ENCODE measurements at places on chromosomes 3 and 15. TPM values are rescaled to one million over a fixed set of nuclear protein-coding genes. Genes with fewer than 3 reads are reported as not detected.

The SMCO1 gene
- not detected for total RNA-seq

The SCAMP5 gene
- 5.7 TPM for total RNA-seq

The RAB43 gene
- total RNA-seq = 48.1 TPM

The BLM gene
- total RNA-seq = 1.6 TPM

The PPP1R14D gene
- total RNA-seq = not detected

The MEX3B gene
- 5.4 TPM for total RNA-seq

The C3orf33 gene
- total RNA-seq = 2.4 TPM

The CFAP92 gene
- 0.45 TPM for total RNA-seq

DNA sequence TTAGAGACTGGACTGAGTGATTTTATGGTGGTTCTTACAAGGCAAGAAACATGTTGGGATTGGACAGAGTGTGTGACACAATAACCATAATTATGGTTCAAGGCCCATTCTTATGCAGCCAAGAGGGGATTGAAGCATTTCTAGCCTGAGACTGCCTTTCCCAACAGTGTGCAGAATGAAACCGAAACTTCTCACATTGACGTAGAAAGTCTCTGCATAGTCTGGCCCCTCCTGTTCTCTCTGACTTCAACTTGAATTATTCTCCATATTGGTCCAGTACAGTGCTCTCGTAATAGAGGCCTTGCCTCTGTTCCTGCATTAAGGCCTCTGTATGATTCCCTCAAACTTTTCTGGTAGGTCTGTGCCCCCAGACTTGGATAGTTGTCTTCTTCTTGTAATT, 138.3 kb downstream of the DIPK2A start:
- DNase-seq = no peak

- no peak for DNase-seq
These were observed 370.2 kb upstream of the ZNF385D start for GRCh38 chr3:22121068-22121701.

DNA sequence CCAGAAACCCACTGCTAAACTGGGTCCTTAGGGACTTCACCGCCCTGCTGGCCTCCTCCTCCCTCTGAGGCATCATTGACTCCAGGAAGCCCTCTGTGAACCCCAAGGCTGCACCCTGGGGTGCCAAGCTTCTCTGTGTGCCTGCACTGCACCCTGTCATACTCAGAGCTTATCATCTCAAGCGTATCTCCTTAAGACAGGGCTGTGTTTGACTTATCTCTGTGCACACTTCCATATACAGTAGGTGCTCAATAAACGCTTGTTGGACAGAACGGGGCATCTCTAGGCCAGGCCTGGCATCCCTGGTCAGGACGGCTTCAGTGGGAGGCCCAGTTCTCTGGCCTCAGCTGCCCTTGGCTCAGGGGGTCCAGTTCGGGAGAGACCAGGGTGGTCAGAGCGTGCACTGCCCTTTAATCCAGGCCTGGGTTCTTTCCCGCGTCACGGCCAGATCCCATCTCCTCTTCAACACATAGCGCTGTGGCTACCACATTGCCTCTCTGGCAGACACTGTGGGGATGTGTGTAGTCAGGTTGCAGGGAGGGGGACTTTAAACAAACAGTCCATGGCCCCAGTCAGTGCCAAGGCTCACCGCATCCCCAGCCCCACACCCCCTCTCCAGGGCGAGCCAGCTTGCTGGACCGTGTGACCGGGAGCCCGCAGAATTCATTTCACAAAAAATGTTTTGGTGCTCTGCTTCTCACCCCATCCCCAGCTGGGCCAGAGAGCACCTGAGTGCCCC, 33.4 kb downstream of the MAGEF1 start:
- no peak for DNase-seq

DNA sequence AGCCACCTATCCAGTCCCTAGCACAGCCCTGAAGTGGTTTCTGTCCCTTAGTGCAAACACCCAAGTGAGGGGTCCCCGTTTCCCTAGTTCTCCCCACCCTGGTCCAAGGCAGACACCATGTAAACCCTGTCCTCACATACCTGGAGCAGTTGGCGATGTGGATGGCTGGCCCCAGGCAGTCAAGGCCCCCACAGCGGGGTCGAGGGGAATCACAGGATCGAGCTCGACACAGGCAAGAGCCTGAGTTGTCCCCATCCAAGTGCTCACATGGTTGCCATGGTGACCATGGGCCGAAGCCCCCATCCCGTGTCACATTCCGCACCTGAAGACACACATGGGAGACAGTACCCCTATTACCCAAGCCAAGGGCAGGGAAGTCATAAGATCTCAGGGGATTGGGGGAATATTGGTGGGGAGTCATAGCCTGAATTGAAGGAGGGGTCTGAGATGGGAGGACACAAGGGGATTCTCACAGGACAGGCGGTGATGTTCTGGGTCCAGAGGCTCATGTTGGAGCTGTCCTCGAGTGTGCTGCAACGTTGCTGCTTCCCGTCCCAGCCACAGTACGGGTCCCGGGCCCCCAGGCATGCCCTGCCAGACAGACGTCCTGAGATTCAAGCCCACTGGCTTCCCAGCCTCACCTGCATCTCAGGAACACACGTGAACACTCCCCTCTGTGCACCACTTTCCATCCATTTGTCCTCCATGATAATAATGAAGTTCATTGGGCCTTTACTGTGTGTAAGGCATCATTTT, 112.1 kb downstream of the SEMA5B start:
- DNase-seq = no peak

GRCh38 chr3:66404197-66404596, 96.6 kb downstream of the LRIG1 start:
- no peak for DNase-seq

DNA sequence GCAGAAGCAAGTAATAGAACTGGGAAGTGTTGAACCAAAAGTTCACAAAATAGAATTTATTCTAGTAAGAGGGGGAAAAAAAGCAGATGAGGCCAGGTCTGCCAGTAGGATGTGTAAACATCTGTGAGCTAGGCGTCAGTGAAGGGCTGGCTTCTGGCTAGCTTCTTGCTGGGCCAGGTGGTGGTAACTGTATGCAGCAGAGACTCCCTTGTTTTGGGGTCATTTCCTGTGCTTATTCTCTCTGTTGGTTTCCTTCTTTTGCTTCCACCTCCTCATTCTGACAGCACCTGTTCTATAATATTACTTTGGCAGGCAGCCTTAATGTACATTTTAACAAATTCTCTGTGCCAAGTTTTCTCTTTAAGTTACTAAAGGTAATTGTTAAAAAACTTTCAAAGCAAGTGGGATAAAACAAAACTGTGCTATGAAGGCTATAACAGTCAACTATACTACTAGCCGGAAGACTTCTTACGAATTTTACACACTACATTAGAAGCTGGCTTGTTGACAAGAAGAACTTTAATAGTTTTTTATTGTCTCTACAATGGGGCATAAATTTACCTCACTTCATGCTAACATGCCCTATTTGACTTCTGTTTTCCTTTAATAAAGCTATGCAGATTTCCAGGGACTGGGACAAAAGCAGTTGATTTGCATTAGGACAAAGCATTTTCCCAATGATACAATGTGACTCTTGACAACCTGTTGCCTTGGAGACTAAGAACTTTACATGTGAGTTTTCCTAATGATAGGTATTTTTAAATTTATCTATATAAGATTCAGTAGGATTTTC, 318.8 kb upstream of the NAALADL2 start:
- no peak for DNase-seq

- no peak for DNase-seq
These were observed 330.8 kb upstream of the PDZRN3 start for GRCh38 chr3:73955494-73956070.

DNA sequence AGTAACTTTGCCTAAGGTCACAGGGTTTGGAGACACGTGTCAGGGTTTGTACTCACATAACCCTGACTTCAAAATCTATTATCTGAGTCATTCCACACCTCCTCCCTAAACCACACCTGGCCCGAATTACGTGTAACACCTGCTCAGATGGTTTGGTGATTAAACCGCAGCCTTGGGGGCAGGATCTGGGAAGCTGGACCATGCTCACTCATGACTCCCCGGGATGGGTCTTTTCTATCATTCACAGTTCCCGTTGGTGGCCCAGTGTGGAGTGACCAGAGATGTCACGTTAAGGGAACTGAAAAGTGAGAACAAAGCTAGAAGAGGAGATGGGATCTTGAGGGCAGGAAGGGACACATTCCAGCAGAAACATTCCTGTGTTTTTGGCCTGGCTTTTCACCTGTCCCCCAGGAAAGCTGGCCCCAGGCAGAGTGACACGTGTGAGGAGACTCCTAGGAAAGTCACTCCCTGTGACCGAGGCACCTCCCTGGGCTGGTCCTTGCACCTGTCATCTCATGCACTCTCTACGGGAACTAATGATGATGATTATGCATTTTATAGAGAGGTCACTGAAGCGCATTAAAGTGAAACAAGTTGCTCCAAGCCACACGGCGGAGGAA, 75.4 kb upstream of the POMGNT2 start:
- DNase-seq = no peak

- no peak for DNase-seq
These were observed 155.7 kb downstream of the KLF13 start for GRCh38 chr15:31482122-31482922.

GRCh38 chr15:40737048-40737447, 18.0 kb downstream of the RMDN3 start:
- DNase-seq = no peak

DNA sequence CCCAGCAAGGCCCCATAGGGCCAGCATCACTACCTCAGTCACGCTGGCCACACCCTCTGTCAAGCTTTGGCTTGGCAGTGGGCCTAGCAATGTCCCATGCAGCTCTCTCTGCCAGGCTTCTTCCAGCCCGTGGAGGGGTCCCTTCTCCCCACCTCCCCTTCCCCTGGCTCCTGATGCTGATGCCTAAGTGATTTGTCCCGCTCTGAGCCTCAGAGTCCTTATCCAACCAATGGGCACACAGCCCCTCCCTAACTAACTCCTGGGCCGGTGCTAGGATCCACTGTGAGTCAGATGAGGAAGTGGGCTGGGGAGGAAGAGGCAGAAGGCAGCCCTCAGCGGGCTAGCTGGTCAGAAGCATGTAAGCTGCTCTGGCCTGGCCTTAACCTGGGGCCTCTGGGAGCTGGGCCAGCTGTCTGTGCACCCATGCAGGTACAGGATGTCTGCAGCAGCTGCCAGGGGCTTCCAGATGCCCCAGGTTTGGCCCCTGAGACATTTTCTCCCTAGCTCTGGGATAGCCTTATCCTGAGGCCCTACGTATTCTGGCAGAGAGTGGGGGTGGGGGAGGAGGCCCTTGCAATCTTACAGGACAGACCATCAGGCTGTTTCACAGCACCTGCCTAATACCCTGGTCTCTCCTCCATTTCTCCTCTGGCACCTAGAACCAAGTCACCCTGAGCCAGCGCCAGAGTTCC, 740 bp upstream of the ZBTB47 start:
- no peak for DNase-seq

DNA sequence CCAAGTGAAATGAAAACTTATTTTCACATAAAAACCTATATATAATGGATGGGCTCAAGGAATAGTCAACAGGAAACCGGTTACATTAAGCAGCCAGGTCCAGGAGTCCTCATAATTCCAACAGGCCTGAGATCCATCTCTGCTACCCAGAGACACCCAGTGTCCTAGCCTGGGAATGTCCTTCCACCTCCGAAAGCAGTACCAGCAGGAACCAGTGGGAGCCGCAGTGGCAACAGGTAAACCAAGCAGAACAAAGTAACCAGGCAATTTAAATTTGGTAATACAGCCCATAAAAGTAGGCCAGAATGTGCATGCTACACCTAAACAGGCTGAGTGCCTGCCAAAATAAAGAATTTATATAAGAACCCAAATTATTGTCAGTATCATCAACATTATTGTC, 195.6 kb downstream of the ZBBX start:
- DNase-seq = no peak

GRCh38 chr3:122263974-122264588, 61.0 kb upstream of the CSTA start:
- DNase-seq = no peak

DNA sequence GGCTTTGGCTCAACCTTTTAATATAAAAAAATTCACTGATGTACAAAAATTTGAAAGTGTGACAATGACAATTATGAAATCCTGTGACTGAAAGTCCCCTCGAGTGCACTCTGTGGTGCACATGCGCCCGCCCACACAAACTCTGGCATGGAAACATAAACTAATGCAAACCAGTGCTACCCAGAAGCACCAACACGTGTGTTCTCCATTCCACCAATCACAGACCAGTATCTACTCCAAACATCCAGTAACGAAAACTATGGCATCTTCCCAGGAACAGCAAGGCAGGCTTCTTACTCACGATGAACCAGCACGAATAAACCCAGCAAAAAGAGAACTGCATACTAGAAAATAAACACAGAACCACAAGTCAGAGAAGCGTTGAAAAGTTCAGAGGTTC, 11.7 kb upstream of the NMB start:
- no peak for DNase-seq

GRCh38 chr3:136134091-136134490, 62.0 kb downstream of the MSL2 start:
- no peak for DNase-seq

DNA sequence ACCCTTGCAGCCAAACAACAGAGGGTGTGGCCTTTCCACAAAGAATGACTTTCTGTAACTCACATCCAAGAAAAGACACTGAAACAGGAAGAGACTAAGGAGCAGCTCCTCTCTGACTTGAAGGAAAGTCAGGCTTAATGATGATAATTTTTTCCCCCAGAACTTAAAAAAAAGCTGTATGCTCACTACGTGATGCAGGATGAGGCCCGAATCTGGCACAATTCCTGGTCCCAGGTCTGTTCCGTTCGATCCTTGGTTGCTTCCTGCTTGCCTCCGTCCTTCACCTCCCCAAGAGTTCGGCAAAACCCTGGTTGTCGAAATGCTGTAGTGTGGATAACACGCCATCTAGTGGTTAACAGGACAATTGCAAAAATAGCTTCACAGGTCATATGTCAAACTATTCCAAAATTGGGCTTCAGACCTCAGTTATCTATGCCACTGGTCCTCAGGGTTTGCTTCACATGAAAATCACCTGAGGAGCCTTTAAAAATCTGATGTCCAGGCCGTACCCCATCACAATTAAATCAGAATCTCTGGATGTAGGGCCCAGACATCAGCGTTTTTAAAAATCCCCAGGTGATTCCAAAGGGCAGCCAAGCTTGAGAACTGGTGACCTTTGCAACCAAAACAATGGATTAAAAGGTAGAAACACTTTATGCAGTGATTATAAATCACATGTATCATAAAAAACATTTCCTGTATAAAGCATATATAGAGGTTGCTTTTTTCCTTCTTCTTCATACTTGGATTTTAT, 28.1 kb upstream of the SYNM start:
- no peak for DNase-seq

DNA sequence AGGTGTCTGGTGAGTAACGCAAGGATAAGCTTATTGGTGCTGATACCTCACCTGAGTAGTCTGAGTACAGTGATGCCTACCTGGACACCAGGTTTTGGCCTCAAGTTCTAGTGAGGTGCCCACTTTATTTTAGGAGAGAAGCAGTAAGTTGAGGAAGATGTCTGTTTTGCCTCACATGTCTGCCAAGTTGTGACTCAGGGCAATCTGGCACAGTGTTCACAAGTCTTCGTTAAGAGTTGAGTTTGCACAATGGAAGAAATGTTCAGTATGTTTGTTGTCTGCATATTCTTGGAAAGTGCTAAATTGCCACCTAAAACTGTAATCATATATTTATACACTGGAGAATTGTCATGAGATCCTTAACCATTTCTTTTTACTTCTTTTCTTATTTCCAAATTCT, 122.2 kb downstream of the KCNH8 start:
- DNase-seq = no peak

GRCh38 chr3:128621234-128621633, 29.4 kb downstream of the RPN1 start:
- DNase-seq = no peak

- no peak for DNase-seq
These were observed 50.4 kb upstream of the SYN2 start for GRCh38 chr3:11953778-11954177.

Data from CD4-positive, alpha-beta T cell (primary cell).